Inflammatory macrophage treated with lipopolysaccharide for 1 hour (primary cell): ENCODE measurements at places on chromosomes 5 and 9.

- DNase-seq = no peak
Observed at GRCh38 chr9:77779010-77779409, 130.9 kb upstream of the GNA14 start.

DNA sequence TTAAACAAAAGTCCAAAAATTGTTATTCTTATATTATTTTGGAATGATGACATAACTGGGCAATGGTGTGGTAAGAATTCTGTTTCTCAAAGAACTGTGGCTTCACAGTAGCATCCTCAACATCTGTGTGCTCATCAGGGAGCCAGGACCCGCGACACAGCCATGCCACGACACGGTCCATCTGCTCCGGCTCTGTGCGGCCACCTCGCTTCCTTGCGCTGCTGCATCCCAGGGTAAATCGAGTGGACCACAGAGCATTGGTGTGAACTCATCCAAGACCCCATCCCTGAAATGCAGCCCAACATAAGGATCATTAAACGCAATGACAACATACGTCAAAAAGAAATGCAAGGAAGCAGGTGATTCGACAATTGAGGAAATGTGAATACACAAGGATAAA is 15.3 kb downstream of the WHRN start:
- no peak for DNase-seq

GRCh38 chr5:76958991-76959767 is 6.3 kb downstream of the CRHBP start:
- DNase-seq = peak; percentile 60

GRCh38 chr9:113940077-113940476 is 64.0 kb downstream of the ZNF618 start:
- no peak for DNase-seq

- no peak for DNase-seq
Observed at GRCh38 chr5:168585119-168585856, 6.1 kb upstream of the PANK3 start.

DNA sequence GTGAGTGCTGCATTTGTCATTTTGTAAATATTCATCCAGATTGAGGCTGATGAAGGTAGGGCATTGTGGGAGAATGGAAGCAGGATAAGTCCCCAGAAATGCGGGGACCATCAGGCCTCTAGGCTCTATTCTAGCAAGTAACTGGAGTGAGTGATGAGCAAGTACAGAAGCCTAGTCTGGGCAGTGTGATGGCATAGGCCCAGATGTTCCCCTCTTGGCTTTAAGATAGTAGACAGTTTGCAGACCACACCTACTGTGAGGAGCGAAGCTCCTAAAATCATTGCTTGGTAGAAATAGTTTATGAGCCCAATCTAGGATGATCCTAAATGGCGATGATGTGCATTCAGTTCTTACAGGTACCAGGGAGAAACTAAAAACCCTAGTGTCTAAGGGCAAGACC is 24.3 kb downstream of the NDFIP1 start:
- DNase-seq = no peak

DNA sequence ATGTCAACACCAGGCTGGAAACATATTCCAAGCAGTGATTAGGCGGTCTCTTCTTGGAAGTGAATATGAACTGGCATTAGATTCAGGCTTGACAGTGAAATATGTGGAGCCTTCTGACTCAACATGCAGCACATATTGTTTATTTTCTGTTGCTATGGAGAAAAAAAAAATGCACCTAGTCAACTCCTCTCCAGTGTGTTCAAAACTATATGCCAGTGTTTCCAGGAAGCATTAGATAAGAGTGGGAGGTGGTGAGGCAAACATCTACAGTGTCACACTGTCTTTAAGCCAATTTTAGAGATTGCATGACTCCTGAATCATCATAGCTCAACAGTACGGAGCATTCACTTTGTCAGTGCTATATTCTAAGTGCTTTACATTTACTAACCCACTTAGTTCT is 117.9 kb downstream of the HCN1 start:
- no peak for DNase-seq
